T-helper 2 cell (primary cell): ENCODE measurements at places on chromosomes 1 and 21.

DNA sequence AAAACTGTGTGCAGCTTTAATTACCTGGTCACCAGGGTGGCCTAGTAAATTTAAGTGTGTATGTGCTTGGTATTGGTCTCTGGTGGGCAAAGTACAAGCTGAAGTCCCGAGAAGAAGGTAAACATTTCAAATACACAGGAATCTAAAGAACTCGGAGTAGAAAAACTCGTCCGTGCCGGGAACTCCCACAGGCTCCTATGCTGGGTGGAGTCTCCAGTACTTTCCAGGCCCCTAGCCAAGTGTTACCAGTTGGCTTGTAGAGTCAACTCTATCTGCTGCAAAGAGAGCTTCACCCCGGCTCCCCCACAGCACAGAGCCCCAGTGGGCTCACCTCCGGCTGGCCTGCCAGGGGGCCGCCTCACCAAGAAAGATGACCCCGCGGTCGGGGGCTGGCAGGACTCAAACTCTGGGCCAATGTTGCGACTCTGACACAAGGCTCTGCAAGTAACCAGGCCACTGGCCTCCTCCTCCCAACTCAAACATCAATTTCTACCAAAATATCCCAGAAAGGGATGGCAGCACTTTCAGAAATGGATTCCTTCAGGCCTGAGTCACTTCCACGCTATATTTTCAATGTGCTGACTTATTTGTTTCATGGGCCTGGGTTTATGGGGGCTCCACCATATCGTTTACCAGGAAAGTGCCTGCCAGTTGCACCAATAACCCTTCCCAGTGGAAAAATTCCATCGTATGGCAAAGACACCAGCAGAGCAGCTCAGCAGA lies 73.9 kb downstream of the SLC66A1 start:
- DNase-seq, result no peak

DNA sequence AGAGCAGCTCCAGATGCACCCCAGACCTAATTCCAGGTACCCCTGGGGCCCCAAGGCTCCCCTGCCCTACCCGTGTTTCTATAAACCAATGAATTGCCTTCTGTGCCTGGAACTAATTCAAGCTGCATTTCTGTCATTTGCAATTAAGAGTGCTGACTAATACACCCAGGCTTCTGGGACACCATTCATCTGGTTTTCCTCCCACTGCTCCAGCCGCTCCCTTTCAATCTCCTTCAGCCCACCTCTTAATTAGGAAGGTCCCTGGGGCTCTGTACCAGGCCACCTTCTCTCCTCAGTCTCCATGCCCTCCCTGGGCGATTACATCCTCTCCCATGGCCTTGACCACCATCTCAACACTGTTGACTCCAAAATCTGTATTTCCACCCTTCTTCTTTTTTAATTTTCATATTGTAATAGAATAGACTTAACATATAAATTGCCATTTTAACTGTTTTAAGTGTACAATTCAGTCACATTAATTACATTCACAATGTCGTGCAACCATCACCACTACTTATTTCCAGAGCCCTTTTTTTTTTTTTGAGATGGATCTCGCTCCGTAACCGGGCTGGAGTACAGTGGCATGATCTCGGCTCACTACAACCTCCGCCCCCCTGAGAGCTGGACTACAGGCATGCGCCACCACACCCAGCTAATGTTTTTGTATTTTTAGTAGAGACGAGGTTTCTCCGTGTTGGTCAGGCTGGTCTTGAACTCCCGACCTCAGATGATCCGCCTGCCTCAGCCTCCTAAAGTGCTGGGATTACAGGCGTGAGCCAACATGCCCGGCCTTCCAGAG lies 9.2 kb upstream of the GJB3 start:
- no peak for DNase-seq

DNA sequence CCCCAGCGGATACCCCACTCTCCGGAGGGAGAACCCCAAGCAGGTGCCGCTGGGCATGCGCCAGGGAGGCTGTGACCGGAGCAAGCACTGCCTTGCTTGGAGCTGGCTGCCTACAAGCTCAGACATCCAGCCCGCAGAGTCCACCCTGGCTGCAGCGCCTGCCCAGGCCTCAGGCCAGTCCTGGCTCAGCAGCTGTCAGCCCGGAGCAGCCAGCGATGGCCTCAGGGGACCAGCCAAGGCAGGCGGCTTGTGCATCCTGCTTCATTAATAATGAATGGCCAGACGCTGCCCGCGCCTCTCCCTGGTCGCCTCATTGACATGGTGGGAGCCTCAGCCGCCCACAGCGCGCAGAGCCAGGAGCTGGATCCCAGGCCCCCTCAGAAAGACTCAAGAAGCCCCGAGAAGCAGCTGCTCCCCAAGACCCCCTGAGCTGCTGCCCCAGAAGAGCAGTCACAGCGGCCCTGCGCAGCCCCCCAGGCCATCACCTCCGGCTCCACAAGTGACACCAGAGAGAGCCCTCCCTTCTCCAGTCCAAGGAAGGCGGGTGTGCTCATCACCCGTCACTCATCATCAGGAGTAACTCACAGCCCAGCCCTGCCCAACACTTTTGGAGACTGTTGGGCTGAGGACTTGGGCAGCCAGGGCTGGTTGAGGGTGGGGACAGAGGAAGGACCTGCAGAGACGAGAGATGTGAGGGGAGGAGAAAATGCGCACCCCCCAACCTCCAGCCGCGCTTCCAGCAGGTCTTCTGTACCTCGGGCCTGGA lies 19.6 kb downstream of the KCNAB2 start:
- DNase-seq, result no peak

DNA sequence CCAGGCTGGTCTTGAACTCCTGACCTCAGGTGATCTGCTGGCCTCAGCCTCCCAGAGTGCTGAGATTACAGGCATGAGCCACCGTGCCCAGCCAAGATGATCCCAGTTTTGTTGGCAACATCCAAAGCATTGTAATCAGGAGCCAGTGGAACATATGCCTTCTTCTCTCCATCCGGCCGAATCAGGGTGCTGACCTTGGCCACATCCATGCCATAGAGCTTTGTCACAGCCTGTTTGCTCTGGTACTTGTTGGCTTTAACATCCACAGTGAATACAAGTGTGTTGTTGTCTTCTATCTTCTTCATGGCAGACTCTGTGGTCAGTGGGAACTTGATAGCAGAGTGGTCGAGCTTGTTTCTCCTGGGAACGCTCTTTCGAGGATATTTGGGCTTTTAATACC lies 17.1 kb downstream of the TNFRSF8 start:
- no peak for DNase-seq

- DNase-seq, result peak; percentile 80
Measured at GRCh38 chr1:206507284-206508129, at the start of gene RASSF5. RASSF5 (plus strand) TSS chr1:206507531; CDS start chr1:206507603, 72 bp downstream.

- no peak for DNase-seq
Measured at GRCh38 chr1:212354464-212354863, 60.2 kb downstream of the PACC1 start.

- no peak for DNase-seq
Measured at GRCh38 chr21:43321111-43321510, 105.8 kb downstream of the SIK1 start.

GRCh38 chr1:109803901-109804331 lies 40.2 kb upstream of the EPS8L3 start:
- peak; percentile 55 for DNase-seq

- no peak for DNase-seq
Measured at GRCh38 chr1:204266504-204267034, 52.8 kb upstream of the GOLT1A start.

DNA sequence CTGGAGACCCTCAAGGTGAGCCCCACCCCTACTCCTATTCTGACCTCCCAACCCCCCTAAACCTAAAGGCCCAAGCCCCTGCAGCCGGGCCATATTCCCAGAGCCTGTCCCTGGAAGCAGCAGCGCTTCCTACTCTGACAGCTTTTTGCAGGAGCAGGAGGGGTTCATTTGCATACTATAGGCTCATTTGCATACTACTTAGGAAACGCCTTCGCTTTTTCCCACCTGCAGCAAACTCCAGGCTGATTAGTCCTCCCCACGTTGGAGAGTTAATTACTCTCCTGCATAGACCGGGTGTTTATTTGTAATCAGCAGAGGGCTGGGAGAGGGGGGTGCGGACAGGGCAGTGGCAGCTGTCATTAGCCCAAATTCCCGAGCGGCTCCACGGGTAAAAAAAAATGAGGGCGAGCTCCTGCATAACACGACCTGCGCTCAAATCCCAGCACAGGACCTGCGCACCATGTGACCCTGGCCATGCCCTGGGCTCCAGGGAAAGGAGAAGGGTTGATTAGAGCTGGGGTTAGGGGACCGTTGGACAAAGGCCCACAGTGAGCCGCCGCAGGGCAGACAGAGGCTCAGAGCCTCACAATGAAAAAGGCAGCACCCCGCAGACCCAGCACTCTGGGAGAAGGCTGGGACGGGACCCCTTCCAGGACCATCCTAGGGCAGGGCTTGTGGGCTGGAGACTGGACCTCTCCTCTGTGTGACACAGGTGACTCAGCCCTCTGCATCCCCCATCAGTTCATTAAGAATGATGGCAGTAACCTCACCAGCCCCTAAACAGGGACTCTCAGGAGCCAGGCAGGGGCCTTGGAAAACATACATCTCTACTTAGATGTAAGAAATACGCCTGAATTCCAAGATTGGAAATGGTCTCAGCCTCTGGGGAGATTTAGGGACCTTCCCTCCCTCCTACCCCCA lies 9.9 kb upstream of the C1QA start:
- no peak for DNase-seq
